DMS53 (cell line): ENCODE measurements at places on chromosomes 2 and 18.

- DNase-seq, result peak; percentile 38
Observed at GRCh38 chr2:101474731-101475384, at the start of gene RFX8. Gene RFX8 (minus strand): TSS chr2:101475112. CDS start chr2:101466848, 8,264 bp downstream.

DNA sequence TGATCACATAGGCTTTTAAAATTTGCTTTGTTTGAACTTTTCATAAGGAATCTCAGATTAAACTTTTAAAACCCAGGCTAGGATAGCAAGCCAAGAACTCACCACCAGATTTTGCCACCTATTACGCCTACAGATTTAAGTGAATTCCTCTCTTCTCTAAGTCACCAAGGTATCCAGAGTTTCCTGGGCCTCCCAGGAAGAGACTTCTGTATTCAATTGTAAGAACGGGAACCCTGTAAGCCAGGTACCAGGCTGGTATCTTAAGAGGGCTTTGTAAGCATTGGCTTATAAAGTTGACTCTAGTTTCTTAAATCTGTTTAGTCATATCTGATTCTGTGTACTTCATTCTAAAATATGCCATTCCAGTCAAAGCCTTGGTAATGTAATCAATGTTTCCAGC, 285.1 kb downstream of the MBD5 start:
- no peak for DNase-seq

DNA sequence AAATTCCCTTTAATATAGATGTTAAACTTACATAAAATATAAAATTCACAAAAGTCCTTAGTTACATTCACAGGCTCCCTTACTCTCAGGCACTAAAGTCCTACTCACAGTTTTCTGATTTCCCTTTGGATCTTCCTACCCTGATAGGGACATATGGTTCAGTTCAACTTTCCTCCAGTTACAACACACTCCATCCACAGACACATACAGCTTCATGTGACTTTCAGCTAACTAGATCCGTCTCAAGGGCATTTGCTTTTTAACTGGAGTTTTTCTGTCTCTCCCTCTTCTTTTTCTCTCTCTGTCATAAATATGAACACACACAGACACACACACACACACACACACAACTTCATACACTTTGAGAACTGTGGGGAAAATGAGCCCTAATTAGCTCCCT, 419.2 kb downstream of the LRP1B start:
- DNase-seq, result no peak

- DNase-seq, result peak; percentile 86
Observed at GRCh38 chr2:96554293-96555145, 18.0 kb downstream of the ARID5A start.

- DNase-seq, result peak; percentile 20
Observed at GRCh38 chr2:163856941-163857340, 121.1 kb upstream of the FIGN start.

GRCh38 chr2:62539606-62540407, 33.8 kb upstream of the TMEM17 start:
- no peak for DNase-seq

DNA sequence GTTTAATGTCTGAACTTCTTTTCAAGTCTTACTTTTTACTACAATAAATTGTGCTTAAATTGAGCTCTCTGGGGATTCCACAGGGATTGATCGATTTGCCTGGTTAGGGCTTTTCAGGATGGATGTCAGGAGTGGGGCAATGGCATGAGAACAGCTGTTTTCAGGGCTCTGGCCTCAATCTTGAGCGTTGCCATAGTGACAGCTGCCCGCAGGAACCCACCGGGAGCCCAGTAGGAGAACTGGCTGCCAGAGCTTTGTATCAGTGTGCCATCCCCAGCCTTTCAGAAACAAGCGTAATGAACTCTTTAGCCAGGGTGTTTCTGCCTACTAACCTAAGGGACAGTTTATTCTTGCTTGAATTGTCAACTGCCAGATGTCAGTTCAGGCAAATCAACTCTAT, 93.5 kb downstream of the GALNT3 start:
- no peak for DNase-seq

GRCh38 chr2:201858281-201859184, 52.2 kb downstream of the CDK15 start:
- no peak for DNase-seq

DNA sequence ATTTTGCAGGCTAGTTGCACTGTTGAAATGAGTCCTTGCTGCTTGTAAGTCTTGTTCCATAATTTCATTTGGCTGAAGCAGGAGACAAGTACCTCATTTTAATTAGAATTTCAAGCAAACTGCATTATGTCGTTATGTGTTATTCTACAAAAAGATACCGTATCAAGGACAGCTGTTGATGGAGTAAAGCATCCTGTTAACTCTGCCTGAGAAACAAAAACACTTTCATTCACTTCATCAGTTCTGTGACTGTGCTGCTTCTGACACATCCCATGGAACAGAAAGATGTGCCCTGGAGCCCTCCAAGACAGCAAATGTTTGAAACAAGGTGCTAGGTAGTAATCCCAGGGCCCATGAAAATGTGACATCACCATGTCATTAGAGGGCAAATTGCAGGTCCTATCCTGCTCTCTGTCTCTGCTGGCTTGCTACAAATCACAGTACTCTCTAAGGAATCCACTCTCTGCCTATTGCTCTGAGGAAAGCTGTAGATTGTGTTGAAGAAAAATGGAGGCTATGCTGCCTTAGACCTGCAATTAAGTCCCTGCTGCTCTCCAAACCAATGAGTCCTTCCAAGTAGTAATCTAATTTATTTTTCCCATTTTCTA, 209.7 kb upstream of the PARD3B start:
- no peak for DNase-seq

DNA sequence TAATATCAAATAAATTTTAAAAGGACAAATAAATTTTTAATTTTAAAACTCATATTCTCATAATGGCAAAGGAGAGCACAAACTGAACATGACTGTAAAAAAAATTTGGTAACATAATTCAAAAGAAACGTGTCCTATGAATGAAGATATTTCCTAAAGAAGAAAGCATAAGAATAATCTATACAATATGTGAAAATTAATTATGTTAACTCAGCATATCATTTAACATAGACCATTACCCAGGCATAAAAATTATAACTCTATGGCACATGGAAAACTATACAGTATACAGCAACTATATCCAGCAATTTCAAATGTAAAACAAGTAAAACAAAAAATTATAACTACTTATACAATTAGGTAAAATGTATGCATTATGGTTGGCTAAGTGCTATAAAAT, 288.1 kb downstream of the SUCLG1 start:
- no peak for DNase-seq

DNA sequence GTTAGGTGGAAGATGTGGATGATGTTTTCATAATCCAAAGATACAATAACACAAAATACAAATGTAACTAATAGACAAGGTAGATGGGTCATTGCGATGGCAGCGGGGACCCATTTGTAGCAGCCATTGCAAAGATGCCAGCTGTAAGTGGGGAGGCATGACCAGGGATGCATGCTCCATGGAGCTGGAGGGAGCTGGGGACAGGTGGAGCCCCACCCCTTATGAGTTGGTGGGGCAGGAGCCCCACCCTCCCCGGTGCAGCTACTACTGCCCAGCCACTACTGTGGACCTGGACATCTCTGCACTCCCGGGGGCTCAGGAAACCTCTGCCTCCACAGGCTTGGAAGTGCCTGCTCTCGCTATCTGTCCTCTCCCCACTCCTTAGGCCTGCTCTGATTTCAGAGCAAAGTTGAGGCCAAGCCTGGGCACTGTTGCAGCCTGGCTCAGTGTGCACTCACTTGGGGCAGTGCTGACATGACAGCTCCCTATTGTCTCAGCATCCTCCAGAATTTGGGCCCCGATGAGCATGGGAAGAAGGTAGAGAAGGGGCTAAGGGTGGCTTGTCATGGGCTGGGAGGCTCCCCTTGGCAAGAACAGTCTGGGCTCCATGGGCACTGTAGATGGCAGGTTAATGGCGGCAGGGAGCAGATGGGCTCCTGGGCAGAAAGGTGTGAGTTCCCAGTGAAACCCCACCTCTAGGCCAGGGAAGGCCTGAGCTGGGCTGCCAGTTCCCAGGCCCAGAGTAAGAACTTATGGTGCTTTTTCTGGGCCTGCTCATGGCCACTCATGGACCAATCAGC, 81.1 kb downstream of the ZNF804A start:
- no peak for DNase-seq

DNA sequence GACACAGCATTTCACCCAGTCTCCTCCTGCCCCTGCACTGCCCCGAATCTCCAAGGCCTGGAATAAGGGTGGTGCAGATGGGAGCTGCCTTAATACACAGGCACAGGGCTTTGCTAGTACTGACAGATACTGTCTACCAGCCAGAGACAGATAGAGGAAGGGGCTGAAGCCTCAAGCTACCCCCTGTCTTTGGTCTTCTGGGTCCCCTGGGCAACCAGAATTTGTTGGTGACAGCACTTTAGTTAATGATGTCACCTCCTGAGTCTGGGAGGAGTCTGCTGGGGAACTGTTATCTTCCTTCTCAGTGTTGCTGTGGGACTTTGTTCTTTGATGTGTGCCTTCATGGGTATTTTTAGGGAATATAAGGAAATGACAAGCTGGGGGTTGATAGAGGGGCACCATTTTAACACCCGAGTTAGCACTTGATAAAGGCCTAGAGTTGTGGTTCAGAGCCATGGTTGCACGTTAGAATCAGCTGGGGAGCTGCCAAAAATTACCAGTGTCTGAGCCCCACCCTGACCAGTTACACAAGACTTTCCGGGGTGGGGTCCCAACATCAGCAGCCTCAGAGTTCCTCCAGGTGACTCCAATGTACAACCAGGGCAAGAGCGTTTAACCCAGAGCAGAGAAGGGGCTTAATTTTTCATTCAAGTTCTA, 136.8 kb downstream of the SMAD7 start:
- DNase-seq, result peak; percentile 25

DNA sequence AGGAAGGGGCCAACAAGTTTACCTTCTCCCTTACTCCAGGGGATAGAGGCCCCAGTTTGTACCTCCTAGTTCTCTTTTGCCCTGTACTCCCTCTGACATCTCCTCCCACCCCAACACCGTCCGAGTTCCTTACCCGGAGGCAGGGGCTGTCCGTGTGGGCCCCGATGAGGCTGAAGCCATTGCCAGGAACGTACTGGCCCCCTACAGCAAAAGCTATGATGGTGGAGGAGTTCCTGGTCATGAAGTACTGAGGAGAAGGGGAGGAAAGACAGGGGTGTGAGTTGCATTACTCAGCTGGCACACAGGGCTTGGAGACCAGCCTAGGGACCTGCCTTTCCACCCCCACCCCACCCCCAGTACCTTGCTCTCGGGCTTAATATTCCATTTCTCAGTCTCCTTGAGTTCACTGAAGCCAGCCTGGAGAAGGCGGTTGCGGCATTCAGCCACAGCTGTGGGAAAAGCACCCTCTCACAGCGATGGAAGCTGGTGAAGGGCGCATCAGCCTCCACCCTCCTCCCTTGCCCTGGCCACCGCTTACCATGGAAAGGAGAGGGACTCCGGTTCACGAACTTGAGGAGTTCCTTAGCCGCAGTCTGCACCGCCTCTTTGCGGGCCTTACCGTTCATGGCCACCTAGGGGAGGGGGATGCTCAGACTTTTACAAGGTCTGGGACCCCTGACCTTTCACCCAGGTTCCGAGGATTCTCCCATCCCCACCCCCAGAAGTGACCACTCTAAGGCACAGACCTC, 1.0 kb downstream of the DNPEP start:
- DNase-seq, result peak; percentile 49

GRCh38 chr2:43169099-43169945, 57.1 kb downstream of the ZFP36L2 start:
- no peak for DNase-seq

DNA sequence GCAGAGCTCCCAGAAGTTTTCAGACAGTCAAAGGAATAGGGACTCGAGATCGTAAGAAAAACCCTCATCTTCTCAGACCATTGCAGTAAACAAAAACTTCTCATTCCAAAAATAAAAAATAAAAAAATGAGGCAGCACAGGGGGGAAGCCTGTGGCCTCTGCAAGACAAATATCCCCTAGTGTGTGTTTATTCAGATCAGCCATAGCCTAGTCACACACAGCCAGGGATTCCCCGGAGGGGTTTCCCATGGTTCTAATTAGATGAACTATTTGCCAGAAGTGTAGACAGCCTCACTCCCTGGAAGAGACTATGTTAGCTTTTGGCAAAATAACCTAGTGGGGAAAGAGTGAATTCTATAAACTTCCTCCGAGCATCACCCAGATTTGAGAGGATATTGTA, 122.9 kb upstream of the KLF7 start:
- no peak for DNase-seq

GRCh38 chr2:166651080-166651675, 157.1 kb upstream of the SCN7A start:
- DNase-seq, result peak; percentile 92

- no peak for DNase-seq
Observed at GRCh38 chr2:36163520-36164254, 191.9 kb upstream of the CRIM1 start.

DNA sequence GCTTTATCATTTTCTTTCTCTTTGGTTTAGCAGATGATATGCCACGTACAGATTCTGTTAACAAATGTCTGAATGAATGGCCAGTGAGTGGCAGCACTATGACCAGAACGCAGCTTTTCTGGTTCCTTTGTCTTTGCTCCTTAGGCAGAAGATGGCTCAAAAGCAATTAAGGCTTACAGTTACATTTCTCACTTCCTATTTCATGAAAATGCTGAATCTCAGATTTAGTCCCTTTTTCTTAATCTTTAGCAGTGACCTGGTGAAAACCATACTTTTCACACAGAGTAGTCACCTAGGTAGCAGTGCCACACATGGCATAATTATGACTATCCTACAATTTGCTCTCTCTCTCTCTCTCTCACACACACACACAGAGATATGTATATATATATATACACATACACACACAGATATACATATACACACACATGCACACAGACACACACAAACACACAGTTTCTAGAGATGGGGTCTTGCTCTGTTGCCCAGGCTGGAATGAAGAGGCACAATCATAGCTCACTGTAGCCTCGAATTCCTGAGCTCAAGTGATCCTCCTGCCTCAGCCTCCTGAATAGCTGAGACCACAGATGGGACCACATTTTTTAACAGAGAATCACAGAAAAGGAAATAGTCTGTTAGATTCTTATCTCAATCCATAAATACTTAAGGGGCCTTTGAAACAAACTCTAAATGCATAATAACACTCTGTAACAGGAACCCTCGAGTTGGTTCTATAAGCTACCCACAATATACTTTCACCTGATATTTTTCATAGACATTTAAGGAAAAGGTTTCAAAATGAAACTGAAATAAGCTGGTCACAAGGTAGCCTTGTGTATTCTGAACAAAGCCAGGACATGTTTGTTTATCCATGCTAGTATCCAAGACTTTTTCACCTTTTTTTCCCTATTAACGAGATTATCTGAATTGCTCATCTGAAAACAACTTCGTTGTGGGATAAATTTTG, 11.6 kb downstream of the PDE6D start:
- no peak for DNase-seq

DNA sequence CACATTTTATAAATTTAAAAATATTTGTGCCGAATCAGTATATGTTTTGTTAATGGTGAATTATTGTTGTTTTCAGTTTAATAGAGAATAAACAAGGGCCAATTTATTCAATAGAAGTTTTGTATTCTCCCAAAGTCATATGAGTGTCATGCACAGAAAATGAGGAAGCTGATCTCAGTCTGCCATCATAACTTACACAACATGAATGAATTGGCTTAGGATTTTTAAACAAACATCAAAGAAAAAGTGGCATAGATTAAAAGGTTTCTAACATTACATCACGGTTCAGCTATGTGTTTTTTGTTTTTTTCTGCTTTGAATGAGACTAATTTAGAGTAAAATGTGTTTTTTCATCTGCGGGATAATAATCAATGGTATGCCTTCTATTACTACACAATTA, 123.4 kb upstream of the CTNNA2 start:
- DNase-seq, result no peak

GRCh38 chr18:62425465-62426190, 97.2 kb upstream of the ZCCHC2 start:
- peak; percentile 98 for DNase-seq

GRCh38 chr2:108614659-108615058, 80.4 kb downstream of the LIMS1 start:
- no peak for DNase-seq
